ENCODE measurements at places on chromosomes 16 and 17.

DNA sequence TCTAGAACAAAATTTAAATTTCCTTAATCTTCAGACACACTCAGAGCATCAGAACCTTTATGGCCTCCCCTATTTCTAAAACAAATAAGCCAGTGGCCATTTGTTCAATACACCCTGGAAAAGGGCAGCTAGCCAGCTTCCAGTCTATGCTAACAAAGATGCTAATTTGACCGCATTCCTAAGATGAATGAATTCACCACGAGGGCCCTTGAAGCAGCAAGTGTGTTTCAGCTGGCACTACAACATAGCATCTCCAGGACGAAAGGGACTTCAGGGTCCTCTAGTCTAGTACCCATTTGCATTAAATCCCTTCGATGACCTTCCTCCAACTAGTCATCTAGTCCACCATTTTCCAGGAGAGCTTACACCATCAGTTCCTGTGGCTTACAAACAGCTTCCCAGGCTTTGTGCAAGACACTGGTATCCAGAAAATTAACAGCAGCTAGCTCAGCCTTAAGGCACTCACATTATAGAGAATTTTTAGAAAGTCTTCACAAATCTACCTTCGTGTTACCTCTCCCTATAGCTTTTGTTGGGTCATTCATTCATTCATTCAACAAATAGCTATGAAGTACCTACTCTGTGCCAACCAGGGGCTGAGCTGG lies 10.9 kb downstream of the KRT37 start:
- no peak for DNase-seq

DNA sequence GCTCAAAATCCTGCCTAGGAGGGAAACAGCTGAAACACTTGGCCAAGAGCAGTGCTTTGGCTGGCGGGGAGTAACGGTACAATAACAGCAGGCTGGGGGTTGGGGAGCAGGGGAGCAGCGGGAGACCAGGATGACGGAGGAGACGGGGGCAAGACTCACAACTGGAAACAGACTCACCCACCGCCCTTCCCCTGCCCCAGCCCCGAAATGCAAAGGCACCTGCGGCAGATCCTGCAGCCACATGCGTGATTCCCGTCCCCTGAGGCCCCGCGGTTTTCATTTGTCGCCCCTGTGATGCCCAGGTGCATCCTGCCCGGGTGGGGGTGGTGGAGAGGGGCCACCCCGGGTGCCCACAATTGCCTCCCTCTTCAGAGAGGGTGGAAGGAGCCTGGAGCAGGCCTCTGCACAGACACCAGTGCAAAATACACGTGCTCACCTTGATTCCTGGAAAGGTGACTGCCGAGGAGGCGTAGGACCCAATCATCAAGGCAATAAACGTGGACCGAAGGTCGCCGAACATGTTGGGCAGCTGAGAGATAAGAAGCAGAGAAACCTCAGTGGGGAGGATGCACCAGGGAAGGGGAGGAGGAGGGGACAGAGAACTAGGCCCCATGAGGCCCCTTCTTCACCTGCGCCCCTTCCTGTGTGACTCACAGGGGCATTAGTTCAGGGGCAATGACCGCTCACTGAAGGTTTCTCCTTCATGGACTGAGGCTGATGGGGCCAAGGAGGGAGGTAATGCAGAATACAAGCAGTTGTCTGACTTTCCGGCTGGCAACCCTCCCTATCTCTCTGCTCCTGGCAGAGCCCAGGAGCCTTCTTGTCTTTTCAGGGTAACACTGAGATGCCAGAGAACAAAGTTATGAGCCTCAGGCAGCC lies 30.4 kb upstream of the PITPNA start:
- no peak for DNase-seq

- no peak for DNase-seq
Observed at GRCh38 chr17:79224903-79225302, 150.3 kb downstream of the ENGASE start.

DNA sequence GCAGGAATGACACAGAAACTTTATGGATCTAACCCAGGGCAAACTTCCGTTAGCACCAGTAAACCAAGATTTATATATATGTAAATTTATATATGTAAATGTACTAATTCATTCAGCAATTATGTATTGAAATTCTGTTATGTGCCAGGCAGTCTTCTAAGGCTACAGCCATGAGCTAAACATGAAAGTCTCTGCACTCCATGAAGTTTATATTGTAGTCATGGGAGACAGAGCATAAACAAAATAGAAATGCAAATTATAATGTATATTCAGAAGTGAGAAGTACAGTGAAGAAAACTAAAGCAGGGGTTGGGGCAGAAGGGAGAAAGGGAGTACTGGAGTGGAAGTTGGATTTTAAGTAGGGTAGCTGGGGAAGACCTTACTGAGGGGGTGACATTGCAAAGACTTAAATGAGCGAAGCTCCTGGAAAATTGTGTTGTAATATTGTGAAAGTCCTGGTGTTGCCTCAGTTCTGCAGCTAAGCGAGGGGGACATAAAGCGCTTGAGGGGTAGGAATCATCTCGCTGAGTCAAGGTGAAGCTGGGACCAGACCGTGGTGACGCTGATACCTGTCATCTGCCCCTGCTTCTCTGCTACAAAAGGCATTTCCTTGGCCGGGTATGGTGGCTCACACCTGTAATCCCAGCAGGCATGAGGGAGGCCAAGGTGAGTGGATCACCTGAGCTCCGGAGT lies 64.8 kb downstream of the YPEL2 start:
- no peak for DNase-seq

- no peak for DNase-seq
Observed at GRCh38 chr16:70774261-70774660, 26.7 kb downstream of the VAC14 start.

GRCh38 chr17:17050346-17051345 lies 8.4 kb downstream of the MPRIP start:
- DNase-seq, result no peak

DNA sequence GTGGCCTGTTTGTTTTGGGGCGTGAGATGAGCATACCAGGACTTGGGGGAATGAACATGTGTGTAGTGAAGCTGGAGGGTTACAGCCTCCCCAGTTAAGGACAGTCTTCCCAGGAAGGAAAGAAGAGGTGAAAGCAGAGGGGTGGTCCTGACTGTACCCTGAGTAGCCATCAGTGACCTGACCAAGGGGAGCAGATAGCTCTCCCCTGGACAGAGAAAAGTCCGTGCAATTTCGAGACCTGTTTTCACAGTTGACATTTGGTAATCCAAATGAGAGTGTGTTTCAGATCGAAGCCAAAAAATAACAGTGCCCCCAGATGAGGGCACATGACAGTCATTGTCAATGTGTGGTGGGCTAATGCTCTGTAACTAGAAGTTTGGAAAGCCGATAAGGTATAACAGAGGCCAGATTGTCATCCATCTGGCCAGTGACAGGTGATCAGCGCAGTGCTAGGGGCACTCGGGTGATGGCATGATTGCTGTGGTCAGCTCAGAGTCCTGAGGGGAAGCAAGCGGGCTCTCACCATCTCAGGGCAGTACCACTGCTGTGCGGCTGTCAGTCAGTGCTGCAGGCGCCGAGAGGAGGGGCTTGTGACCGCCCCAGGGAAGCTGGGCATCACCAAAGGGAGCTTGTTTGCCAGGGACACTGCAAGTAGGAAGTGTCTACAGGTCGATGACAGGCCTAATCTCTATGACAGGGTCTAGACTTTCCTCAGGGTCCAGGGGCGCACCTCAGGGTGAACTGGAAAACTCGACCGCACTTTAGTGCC lies 1.1 kb upstream of the NME2 start:
- DNase-seq, result peak; percentile 69

- no peak for DNase-seq
Observed at GRCh38 chr16:11613381-11614303, 26.9 kb upstream of the LITAF start.

GRCh38 chr17:80577876-80578570 lies 33.4 kb downstream of the RPTOR start:
- DNase-seq, result no peak

- DNase-seq, result no peak
Observed at GRCh38 chr16:67277999-67278772, 1.1 kb upstream of the PLEKHG4 start.

- no peak for DNase-seq
Observed at GRCh38 chr17:9900044-9900594, 5.0 kb downstream of the RCVRN start.

DNA sequence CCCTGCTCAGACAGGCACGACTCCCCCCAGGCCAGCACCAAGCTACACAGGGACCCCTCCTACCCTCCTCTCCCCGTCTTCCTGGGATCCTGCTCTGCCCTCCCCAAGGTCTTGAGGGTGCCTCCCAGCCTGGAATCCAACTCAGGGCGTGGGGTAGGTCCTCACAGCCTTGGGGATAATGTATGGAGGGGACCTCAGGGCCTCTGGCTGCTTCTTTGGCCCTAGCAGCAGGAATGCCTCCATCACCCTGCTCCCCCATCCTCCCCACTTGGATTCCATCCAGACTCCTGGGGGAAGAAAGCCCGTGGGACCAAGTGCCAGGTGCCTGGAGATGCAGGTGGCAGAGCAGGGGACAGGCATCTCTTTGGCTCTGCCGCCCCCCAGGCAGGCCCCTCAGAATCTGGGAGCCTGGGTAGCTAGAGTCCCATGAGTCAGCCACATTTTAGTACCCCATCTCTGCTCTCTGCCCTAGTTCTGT lies 10.7 kb upstream of the STAC2 start:
- DNase-seq, result no peak

- DNase-seq, result no peak
Observed at GRCh38 chr17:14048169-14048568, 21.1 kb upstream of the COX10 start.

GRCh38 chr16:11396241-11397048 lies 51.2 kb downstream of the RMI2 start:
- peak; percentile 84 for DNase-seq

DNA sequence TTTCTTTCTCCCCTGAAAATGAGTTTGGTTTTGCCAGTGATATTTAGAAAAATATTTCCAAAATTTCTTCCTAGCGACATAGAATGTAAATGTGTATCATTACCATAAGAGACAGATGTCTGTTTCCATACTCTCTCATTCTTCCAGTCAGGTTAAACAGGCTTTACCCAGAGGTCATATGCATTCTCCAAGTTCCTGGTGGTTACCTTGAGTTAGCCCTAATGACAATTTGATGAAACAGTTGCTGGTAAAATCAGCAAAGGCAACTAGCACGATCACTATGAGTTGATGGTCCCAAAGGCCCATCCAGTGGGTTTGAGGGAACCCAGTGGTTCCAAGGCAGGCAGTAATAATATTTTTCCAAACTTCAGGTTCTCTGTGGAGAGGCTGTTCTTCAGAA lies 103.6 kb upstream of the TBX2 start:
- no peak for DNase-seq

- DNase-seq, result no peak
Observed at GRCh38 chr17:63694950-63695773, 4.8 kb downstream of the LIMD2 start.

DNA sequence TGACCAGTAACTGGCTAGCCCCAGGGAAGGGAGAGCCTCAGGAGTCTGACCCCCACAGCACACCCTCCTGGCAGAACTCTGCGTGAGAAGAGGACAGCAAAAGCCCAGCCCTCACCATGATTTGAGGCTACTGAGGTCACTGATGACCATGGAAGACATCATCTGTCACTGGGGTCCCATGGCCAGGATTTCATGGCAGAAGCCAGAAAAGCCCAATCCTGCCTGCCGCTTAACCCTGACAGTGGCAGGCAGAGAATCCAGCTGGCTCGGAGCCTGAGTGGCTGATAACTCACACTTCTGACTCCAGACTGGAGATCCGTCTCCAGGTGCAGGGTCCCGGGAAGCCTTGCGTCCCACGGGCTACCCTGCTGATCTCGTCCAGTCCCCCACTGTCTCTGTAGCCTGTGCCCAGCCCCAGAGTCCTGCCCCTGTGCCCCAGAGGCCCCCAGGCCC lies 17.5 kb downstream of the GRIN2C start:
- DNase-seq, result no peak

- DNase-seq, result peak; percentile 67
Observed at GRCh38 chr16:1932050-1933028, 10.7 kb downstream of the MSRB1 start.

DNA sequence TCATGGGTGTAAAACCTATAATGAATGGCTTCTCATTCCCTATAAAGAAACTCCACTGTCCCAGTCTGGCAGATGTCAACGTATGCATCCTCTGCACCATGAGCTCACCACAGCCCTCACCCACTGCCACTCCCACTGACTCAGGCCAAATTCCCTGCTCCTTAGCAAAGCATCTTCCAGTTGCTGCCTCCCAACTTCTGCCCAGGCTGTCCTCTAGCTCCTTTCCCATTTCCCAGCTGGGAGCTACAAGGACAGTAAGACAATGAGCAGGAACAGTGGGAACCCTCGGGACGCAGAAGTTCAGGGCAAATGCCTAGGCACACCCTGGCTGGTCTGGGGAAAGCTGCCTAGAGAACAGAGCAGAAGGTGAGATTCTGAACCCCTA lies 9.1 kb upstream of the THAP11 start:
- no peak for DNase-seq

GRCh38 chr17:27597783-27598320 lies 33.1 kb upstream of the LGALS9 start:
- DNase-seq, result no peak

GRCh38 chr17:200586-200985 lies 19.1 kb upstream of the DOC2B start:
- no peak for DNase-seq

DNA sequence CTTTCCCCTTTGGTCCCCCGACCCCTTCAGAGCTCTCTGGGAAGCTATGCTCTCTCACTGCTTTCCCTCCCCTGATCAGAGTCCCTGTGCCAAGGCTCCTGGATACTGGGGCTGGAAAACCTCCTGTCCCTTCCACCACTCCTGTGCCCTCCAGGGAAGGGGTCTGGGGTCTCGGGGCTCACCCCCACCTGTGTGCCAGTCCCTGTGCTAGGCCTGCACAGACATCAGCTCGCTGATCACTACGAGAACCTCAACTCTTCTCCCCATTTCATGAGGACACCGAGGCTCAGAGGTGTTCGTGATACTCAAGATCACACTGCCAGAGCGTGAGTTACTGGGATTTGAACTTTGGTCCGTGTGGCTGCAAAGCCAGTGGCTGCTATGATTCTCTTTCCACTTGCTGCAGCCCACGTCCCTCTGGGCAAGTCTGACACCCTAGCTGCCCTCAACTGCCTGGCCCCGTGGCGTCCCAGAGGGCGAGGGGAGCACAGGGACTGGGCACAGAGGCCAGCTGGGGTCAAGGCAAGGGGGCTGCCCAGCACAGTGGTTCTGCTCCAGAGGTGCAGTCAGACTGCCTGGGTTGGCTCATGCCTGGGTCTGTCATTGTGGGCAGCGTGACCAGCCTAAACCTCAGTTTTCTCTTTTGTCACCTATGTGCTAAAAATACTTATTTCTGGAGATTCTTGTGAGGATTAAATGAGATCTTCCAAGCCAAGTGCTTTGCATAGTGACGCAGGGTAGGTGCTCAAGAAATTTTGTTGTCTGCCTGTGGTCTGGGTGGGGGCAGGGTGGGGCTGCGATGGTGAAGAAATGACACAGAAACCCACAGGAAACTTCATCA lies 43.8 kb upstream of the TOB1 start:
- no peak for DNase-seq

GRCh38 chr17:60280673-60281072 lies 111.3 kb downstream of the USP32 start:
- DNase-seq, result no peak

DNA sequence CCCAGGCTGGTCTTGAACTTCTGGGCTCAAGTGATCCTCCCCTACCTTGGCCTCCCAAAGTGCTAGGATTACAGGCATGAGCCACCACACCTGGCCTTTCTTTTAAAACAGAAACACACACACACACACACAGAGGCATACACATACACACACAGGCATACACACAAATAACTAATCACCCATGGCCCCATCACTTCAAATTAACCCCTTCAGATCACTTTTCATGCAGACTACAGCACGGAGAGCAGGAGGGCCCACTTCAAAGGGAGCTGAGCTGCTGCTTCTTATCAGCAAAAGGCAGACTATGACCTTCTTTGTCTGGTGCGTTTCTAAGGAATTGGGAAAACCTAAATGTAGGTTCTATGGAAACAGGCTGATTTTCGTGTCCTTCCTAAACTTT lies 1.9 kb downstream of the CLCN7 start:
- no peak for DNase-seq

GRCh38 chr17:62827746-62828485 lies 19.8 kb upstream of the MARCHF10 start:
- DNase-seq, result peak; percentile 23

Data from BE2C (cell line).